ENCODE measurements at places on chromosomes 1 and 21.

DNA sequence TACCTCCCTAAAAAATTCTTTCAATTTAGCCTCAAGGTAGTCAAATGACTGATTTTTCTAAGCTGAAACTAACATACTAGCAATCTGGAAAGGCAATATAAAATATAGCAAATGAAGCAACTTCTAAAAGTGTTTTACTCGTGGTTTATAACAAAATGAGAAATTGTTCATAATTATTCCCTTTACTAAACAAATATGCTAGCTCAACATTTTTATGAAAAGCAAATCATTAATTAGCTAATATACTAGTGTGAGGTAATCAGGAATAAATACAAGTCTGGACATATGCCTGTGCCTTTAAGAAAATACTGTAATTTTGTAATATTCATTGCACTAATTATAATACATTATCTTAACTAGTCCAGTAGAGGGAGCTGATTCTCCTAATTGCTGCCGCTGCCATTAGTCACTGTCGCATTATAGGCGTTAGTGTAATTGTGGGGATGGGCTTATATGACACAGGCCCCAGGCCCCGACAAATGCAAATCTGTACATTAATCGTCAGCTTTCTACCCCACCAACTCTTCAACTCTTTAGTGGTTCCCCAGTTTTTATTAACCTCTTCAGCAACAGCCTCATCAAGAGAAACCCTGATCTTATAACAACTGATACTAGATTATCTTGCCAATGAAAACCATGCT, 160.9 kb downstream of the GABPA start:
- no peak for DNase-seq
- H3K27me3 ChIP-seq = no peaks in the 10 kb centered on the region
- H3K36me3 ChIP-seq = peaks cover 4% of the 10 kb centered on the region
- no peak overlapping the region for H3K4me3 ChIP-seq
- no peaks in the 10 kb centered on the region for H3K4me1 ChIP-seq

DNA sequence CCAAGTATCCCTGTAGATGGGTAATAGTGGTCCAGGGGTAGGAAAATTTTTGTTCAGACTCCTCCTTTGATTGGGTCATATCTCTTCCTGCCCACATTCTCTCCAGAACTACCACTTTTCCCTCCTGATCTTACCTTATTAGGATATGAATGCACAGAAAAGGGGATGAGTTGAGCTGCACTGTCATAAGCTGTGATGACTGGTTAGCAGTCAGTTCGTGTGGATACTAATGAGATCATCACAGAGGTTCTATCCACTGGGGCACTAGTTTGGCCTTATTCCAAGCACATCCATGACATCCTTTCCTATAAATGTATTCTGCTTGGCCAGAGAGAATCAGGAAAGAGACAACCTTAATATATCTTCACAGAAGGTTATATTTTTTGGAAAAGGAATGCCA, 22.1 kb upstream of the TBX15 start:
- no peak overlapping the region for H3K4me3 ChIP-seq
- no peak overlapping the region for H3K27ac ChIP-seq
- peaks cover 28% of the 10 kb centered on the region for H3K4me1 ChIP-seq
- H3K27me3 ChIP-seq = no peaks in the 10 kb centered on the region
- DNase-seq = no peak

GRCh38 chr1:169024800-169025271, 81.7 kb upstream of the ATP1B1 start:
- no peak overlapping the region for H3K4me3 ChIP-seq
- no peaks in the 10 kb centered on the region for H3K27me3 ChIP-seq
- no peaks in the 10 kb centered on the region for H3K36me3 ChIP-seq
- DNase-seq = no peak
- H3K27ac ChIP-seq = no peak overlapping the region

DNA sequence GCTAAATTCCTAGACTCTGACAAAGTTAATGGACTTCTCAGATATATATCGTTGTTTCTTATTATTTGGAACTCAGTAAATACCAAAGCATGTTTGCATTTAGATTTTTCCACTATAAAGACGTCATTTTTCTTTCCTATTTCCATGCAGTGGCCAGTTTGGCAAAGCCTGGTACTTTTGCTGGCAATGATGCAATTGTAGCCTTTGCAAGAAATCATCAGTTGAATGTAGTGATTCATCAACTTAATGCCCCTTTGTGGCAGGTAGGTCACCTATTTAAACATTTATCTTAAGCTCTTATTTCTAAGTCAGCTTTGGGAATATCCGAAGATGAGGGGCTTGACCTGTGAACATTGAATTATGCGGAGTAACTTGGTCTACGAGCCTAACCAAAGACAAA, 12.0 kb downstream of the OTUD3 start:
- H3K36me3 ChIP-seq = no peaks in the 10 kb centered on the region
- no peaks in the 10 kb centered on the region for H3K27me3 ChIP-seq
- H3K27ac ChIP-seq = no peak overlapping the region

- no peak overlapping the region for H3K4me3 ChIP-seq
- DNase-seq = peak; percentile 45
- H3K27ac ChIP-seq = peak overlapping the region; percentile 41
- H3K27me3 ChIP-seq = no peaks in the 10 kb centered on the region
Measured at GRCh38 chr21:29342363-29342957, 43.7 kb downstream of the BACH1 start.

GRCh38 chr1:63886340-63886739, 112.5 kb downstream of the ROR1 start:
- no peak for DNase-seq
- no peak overlapping the region for H3K27ac ChIP-seq

DNA sequence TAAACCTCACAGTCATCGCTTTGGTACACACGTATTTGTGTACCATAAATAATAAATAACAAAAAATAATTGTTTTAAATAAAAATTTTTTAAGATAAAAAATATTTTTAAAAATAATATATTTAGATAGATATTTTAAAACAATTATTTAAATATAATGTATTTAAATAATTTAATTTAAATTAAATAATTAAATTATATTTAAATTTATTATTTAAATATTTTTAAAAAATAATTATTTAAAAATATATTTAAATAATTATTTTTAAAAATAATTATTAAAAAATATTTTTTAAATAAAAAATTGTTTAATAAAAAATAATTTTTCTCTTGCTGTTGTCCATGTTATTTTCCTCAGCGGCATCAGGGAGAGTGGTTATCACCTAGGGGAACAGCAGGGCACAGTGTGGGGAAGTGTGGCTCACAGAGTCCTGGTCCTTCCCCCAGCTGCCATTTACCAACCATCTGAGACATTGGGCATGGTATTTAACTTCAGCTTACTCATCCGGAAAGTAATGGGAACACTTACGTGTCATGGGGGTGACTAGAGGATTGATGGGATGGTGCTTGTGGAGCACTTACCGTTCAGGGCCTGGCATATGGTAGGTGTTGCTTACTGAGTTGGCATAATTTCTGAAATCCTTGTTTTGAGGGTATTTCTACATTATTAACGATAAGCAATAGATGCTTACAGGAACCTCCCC, 92.9 kb upstream of the TSPAN2 start:
- no peaks in the 10 kb centered on the region for H3K4me1 ChIP-seq
- no peak overlapping the region for H3K4me3 ChIP-seq
- no peak overlapping the region for H3K27ac ChIP-seq
- H3K27me3 ChIP-seq = no peaks in the 10 kb centered on the region
- no peaks in the 10 kb centered on the region for H3K36me3 ChIP-seq
- no peak for DNase-seq

DNA sequence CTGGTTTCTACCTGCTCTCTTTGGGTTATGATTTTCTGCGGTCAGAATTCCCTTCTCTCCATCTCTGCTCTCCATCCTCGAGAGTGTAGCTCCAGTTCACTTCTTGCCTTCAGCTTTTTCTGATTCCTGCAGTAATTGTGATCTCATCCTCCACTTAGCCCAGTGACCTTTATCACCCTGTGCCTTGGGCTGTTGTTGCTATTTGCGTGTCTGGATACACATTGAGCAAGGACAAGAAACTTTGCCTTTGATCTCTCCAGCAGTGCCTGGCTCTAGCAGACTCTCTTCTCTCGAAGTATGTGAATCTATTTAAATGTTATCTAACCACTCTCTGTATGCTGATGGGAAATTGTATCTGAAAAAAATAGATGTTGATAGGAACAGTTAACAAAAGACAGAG, 76.4 kb upstream of the MARK1 start:
- H3K27me3 ChIP-seq = no peaks in the 10 kb centered on the region
- no peak overlapping the region for H3K27ac ChIP-seq
- no peaks in the 10 kb centered on the region for H3K4me1 ChIP-seq
- no peaks in the 10 kb centered on the region for H3K36me3 ChIP-seq

DNA sequence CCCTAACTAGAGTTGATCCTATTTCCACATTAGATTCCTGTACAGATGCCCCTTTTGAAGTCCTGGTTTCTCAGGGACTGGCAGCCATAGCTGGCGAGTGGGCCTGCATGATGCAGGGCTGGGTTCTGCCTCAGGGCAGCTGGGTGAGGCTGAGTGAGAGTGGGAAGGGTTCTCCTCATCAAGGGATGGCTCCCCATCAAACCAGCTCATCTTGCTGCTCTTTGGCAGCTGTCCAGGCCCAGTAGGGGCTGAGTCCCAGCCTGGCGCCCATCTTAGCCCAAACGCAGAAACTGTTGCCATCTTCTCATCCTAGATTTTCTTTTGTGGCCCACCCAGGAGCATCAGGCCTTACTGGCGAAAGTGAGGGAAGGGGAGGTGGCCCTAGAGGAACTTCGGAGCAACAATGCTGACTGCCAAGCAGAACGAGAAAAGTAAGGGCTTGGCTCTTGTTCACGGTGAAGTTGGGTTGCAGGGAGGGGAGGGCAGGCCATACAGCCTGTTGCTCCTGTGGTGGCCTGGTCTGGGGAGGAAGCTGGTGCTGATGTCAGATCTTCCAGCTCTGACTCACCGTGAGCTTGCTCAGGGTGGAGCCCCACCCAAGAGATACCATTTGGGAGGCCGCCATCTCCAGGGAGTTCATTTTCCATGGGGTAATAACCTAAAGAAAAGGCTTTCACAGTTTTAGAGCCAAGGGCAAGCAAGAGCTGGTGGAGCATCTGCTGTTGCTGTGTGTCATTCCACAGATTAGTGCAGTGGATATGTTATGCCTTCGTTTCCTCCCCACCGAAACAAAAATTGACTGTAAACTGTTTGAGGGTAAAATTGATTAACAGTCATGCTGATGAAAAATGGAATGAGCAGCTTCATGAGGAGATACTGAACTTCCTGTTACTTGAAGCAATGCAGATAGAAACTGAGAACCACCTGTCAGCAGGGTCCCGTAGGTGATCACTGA, 34.7 kb downstream of the TUFT1 start:
- DNase-seq = no peak
- no peaks in the 10 kb centered on the region for H3K27me3 ChIP-seq
- no peaks in the 10 kb centered on the region for H3K36me3 ChIP-seq
- H3K4me1 ChIP-seq = peaks cover 3% of the 10 kb centered on the region
- no peak overlapping the region for H3K4me3 ChIP-seq

DNA sequence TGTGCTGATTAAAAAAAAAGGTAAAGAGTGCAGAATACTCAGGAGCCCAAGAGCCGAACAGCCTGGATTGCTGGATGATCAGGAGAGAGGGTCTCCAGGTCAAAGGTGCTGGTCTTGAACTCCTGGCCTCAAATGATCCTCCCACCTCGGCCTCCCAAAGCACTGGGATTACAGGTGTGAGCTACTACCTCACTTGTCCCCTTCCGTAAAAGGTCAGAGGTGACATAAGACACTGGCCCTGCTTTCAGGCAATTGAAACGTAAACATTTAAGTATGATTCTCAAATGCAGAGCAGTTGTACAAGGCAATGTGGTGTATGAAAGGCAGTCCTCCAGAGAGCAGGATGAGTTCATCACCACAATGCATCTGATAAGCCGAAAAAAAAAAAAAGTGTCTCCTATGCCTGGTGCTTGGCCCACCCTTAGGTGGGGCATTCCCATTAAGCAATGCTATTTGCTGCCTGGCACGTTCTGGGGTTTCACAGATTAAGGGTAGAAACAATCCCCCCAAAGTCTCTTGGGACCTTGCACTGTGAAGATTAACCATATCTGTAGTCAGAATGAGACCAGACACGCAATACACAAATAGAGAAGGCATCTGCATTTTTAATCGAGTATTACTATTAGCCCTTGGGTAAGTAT, 47.7 kb downstream of the PARP1 start:
- H3K27ac ChIP-seq = no peak overlapping the region
- H3K27me3 ChIP-seq = no peaks in the 10 kb centered on the region
- peaks cover 5% of the 10 kb centered on the region for H3K36me3 ChIP-seq
- DNase-seq = no peak
- H3K4me3 ChIP-seq = no peak overlapping the region

DNA sequence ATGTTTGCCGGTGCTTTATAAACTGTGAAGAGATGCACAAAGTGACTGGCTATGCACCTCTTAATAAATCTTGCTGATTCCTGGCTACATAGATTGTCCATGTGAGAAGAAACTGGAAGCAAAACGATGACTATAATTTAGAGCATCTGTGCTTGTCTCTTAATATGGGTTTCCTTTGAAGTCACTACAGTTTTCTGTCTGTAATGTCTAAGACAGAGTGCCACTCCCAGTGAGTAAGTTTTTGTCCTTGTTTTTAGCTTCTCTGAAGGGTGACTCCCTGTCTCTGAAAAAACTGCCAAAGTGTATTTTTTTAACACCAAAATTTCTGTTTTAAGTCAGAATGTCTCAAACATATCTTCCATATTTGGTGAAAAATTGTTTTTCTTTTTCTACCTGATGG, 175.1 kb downstream of the FASLG start:
- no peaks in the 10 kb centered on the region for H3K4me1 ChIP-seq
- H3K36me3 ChIP-seq = no peaks in the 10 kb centered on the region
- H3K27ac ChIP-seq = no peak overlapping the region
- DNase-seq = no peak
- no peaks in the 10 kb centered on the region for H3K27me3 ChIP-seq

GRCh38 chr1:1118876-1119220, 3.0 kb upstream of the C1orf159 start:
- H3K4me3 ChIP-seq = no peak overlapping the region
- H3K4me1 ChIP-seq = peaks cover 19% of the 10 kb centered on the region
- H3K36me3 ChIP-seq = no peaks in the 10 kb centered on the region
- H3K27ac ChIP-seq = no peak overlapping the region
- no peak for DNase-seq

DNA sequence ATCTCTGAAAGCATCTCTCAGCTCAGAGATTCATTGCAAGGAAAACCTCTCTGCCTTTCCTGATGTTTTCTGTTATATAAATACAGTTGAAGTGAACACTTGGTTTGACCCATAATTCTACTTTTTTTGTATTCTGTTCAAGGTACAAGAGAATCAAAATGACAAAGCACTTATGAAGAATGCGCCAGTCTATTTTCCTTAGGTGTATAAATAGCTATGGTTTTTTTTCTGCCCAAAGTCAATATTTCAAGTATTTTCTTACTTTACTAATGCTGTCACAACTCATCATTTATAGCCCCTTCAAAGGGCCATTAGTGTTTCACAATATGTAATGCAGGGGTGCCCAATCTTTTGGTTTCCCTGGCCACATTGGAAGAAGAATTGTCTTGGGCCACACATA, 142.5 kb upstream of the C1orf105 start:
- no peaks in the 10 kb centered on the region for H3K36me3 ChIP-seq
- H3K4me1 ChIP-seq = peaks cover 49% of the 10 kb centered on the region
- DNase-seq = no peak
- H3K27me3 ChIP-seq = no peaks in the 10 kb centered on the region
- no peak overlapping the region for H3K27ac ChIP-seq
- H3K4me3 ChIP-seq = no peak overlapping the region
